NCI-H774 (cell line): ENCODE measurements at places on chromosomes 11 and 22.

DNA sequence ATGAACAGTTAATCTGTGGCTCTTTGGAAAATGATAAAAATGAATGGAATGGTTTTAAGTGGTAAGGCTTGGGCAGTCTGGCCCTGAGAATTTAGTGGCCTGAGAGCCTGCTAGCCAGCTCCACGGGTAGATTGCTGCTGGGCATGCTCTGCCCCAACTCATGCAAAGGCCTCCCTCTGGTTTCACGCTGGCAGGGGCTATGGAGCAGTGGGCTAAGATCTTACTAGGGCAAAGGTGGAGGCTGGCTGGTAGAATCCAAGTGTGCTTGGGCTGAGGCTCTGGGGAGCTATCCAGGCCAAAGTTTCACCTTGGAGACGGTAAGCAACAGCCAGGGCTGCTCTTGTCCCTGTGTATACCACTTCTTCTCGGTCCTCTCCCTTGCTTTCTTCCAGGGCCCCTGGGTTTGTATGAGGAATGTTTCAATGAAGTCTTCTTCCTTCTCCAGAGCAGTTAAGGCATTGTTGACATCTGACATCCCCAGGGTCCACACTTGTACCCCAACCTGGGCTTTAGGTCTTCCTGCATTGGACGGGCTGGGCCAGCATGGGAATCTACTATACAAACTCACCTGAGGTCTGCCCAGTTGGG, 27.4 kb downstream of the UBE2L3 start:
- DNase-seq: no peak

DNA sequence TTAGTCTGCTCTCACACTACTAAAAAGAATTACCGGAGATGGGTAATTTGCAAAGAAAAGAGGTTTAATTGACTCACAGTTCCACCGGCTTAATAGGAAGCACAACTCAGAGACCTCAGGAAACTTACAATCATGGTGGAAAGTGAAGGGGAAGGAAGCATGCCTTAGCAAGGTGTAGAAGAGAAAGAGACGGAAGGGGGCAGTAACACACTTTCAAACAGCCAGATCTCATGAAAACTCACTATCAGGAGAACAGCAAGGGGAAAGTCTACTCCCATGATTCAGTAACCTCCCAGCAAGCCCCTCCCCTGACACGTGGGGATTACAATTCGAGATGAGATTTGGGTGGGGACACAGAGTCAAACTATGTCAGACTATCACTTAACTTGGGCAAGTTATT, 236.6 kb upstream of the ANO3 start:
- DNase-seq: no peak

GRCh38 chr11:59259047-59259446, 46.3 kb upstream of the MPEG1 start:
- no peak for DNase-seq

DNA sequence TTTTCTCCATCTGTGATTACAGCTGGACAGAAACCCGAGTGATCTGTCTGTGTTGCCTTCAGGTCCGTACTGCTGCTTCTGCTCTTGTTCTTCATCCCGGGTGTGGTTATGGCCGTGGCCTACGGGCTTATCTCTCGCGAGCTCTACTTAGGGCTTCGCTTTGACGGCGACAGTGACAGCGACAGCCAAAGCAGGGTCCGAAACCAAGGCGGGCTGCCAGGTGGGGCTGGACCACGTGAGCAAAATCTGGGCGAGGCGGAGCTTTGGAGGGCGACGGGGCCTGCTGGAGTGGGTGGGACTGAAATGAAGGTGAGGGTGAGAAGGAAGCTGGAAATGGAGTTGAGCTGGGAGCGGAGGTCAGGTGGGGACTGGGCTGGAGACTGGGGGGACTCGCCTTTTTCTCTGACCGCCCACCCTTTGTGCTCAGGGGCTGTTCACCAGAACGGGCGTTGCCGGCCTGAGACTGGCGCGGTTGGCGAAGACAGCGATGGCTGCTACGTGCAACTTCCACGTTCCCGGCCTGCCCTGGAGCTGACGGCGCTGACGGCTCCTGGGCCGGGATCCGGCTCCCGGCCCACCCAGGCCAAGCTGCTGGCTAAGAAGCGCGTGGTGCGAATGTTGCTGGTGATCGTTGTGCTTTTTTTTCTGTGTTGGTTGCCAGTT, 11.1 kb downstream of the CCKBR start:
- DNase-seq: no peak

- DNase-seq: no peak
Observed at GRCh38 chr22:33579448-33580093, 340.7 kb downstream of the LARGE1 start.

DNA sequence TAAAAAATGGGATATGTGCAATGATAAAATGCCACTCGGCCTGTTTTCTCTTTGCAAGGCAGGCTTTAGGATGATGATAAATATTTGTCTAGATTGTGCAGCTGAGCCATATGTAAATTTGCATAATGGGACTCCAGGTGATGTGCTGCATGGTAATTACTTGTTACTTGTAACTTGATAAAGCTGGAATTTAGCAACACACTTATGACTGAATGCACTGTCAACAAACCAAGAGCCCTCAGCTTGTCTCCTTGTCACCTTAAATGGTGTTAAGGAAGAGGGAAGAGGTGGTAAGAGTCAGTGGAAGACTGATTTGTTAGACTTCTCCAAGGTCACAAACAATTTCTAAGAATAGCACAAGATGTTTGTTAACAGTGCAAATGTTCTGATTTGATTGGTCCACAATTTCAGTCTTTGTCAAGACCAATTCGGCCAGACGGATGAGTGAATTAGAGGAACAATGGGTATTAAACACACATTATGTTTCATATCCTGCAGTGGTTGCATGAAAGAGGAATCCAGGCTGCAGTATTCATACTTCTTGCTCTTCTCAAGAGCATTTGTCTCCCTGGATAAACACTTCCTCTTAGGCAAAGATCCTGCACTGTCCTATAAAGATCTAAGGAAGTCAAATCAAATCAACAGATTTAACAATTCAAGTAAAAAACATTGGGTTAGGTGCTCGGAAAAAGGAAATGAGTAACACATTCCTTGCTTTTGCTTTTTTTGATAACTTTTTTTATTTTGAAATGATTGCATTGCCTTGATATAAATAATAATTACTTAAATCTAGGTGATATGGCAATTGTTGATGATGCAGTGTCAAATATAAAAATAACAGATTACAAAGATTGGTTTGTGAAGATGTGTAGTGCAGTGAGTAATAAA, 448.3 kb upstream of the DDI1 start:
- peak; percentile 77 for DNase-seq

DNA sequence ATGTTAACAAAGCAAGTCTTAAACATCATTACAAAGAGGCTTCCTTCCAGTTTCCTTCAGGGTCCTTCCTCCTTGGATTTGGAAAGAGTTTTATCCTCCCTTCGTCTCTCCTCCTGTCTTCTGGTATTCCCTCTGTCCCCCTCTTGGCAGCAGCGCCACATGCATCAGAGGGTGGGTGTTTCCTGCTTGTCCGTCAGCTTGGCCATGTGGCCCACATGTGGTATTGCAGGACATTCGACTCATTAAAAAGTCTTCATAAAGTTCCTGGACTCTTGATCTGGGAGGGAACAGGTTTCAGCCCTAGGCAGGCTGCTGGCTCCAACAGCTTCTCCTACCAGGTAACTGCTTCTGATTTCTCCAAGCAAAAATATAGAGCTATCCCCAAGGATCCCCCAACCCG, 189.8 kb downstream of the CSNK2A3 start:
- DNase-seq: no peak

DNA sequence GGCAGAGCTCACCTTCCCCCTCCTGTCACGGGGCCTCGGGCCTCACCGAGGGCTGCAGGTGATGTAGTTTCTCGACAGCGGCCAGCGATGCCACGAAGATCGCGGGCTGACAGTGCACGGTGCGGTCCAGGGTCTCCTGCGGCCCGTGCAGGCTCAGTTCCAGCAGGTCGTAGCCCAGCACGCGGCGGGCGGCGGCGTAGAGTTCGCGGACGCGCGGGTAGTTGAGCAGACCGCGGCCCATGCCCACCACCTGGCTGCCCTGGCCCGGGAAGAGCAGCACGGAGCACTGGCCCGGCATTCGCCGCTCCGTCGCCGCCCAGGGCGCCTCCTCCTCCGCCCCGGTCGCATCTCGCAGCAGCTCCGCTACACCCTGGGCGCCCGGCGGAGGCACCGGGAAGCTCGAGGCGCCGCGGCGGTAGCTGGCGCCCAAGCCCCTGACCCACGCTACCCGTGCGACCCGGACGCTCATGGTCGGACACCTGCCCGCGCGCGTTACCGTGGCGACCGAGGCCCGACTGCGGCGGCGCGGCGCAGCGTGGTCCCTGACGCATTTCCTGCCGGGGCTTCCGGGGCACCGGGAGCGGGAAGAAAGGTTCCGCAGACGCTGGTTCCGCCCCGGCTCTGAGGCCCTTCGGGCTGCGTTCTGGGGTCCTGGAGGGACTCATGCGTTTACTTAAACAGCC, at the start of gene MCAT:
MCAT (minus strand) TSS at position 519 of the 683 bp plus-strand sequence; CDS start at position 469, 50 bp downstream.
- peak; percentile 70 for DNase-seq

DNA sequence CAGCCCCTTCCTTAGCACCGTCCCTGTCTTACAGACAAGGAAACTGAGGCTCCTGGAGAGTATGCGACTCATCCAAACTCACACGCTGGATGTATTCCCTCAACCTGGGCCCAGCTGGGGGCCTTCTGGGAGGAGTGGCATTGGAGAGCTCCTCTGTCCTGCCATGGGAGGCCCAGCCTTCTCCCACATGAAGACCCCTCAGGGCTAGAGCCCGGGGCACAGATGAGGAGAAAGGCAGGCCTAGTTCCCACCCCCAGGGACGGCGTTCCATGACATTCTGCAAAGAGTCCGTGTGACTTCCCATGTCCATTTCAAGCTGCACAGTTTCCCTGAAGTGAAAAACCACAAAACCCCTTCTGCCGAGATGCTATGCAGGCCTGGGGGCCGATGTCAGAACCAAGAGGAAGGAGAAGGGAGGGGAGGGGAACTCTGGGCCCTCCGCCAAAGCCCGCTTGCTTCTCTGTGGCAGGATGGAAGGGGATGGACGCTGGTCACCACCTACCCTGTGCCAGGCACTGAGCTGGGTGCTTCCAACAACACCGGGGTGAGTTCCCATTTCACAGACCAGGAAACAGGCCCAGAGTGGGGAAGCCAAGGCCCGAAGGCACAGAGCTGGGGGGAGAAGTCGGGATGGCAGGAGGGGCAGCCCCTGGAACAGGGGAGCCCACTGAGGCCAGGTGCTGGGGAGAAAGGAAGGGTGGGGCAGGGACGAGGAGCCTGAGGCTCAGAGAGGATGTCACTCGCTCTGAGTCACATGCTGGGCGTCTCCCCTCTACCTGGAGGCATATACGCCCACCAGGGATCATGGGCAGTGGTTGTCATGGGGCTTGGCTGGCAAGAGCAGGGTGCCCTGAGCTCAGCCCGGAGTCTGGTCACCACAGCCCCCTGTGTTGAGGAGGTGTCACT, 15.7 kb downstream of the RAC2 start:
- DNase-seq: no peak

- no peak for DNase-seq
Observed at GRCh38 chr11:31366795-31367194, 2.7 kb downstream of the DCDC1 start.
